ENCODE measurements at places on chromosomes 2 and 18.

DNA sequence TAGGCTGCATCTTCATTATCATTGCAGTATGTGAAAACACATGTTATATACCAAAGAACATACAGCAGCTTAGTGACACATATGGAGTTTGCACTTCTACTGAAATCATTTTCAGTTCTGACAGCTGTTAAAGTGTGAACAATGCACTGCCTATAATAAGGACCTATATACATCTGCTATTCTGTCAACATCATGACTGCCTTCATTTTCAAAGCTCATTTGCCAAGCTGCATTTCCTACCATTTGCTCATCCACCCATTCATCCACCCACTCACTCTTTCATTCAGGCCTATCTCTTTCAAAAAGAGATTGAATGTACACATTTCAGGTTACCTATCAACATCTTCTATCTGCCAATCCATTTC lies 81.7 kb upstream of the STK17B start:
- DNase-seq = no peak

DNA sequence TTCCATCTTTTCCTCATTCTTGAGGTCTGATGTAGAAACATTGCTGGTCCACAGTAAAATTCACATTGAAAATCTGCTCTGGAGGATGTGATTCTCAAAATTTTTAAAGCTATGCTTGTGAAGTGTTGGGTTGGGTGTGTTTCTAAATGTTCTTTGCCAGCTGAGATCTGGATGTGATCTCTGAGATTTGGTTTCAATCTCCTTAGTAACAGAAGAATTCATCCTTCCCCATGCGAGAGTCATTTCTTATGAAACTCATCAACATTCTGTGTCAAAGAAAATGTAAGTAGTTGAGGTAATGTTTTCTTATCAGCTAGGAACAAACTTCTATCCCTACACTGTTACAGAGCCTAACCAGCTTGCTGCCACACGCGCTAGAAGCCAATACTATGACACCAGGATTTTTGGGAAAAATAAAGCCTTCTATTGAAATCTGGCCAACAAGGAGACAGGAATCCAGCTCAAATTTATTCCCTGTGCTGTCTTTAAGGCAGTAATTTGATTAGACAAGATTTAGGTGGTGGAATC lies 134.9 kb downstream of the PTH2R start:
- no peak for DNase-seq

- no peak for DNase-seq
Observed at GRCh38 chr18:59063300-59063906, 76.3 kb upstream of the SEC11C start.

DNA sequence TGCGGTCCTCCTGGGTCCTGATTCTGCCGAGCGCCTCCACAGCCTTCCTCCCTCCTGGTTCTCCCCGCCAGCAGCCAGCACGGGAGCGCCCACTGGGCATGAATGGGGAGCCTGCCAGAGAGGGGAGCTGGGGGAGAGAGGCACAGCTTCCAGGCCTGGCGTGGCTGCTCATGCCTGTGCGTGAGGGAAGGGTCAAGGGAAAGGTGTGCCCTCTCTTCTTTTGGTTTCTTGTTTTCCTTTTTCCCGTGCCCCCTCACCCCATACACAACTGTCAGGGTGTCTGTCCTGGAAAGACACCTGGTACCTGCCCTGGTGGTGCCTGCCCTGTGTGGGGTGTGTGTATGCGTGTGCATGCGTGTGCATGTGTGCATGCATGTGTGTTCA lies 4.7 kb upstream of the NEURL3 start:
- DNase-seq = no peak

DNA sequence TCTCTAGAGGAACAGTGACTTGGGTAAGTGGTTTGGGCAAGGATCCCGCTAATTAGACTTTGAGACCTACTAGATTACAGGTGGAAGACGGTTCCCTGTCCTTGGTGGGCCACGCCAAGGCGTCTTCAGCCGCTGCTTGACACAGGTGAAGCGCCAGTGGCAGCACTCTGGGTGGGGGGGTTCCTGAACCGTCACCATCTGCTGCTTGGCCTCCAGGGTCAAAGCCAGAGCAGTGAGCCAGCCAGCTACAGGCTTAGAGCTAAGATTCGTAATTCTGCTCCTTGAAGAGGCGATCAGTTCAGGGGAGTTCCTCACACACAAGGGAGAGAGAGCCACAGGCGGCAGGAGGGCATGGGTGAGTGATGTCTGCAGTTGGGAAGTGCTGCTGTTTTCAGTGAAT lies 39.4 kb upstream of the RBM44 start:
- no peak for DNase-seq

- no peak for DNase-seq
Observed at GRCh38 chr2:75155115-75155514, 44.2 kb downstream of the TACR1 start.

DNA sequence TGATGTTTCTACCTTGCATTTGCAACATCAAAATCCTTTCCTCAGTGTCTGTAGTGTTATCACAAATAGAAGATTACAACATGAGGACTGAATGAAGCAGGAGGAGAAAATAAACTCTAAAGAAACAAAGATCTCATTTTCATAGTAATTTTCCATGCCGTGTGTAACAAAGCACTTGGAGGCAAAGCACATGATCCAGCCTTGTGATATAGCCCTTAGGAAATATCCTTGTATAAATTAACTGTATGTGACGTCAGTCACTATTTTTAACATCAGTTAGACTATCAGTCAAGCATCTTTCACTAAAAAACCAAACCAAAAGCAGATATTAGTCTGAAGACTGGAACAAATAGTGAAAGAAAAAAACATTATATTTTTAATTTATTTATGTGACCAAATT lies 492.1 kb upstream of the CNTNAP5 start:
- no peak for DNase-seq

DNA sequence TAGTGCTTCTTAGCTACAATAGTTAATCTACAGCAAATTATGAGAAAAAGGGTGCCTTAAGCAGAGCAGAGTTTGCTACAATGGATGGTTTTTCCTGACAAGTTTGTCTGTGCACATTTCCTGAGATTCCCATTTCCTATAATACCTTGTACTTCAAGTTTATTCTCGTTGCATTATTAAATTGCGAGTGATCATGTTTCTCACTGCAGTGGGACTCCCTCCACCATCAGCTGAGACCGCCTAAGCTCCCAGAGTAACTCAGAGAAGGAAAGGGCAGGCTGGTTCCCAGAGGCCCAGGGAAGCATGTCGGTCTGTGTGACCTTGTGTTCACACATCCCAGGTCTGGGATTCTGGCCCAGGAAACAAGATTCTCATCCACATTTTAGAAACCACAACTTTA lies 162.1 kb downstream of the ARL4C start:
- no peak for DNase-seq

DNA sequence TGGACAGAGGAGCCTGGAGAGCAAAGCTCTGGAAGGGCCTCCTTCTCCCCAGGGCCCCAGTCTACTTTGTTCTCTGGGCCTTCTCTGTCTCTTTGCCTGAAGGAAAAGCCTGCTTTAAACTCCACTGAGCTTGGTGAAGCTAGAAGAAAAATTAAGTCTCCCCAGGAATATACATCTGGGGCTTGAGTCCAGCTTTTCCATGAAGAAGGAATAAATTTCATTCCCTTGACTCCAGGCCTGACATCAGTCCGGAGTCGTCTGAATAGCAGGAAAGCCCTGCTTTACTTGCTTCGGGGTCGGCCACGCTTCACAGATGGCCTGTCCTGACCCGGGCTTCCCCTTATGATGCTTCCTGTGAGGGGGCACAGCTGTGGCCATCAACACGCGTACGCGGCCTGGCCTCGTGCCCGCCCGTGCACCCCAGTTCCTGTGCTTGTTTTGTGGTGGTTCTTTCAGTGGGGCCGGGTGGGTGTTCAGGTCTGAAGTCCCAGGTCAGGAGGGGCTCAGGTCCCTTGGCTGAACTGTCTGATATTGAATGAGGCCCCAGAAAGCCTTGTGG lies 73.6 kb downstream of the ACOXL start:
- DNase-seq = no peak

DNA sequence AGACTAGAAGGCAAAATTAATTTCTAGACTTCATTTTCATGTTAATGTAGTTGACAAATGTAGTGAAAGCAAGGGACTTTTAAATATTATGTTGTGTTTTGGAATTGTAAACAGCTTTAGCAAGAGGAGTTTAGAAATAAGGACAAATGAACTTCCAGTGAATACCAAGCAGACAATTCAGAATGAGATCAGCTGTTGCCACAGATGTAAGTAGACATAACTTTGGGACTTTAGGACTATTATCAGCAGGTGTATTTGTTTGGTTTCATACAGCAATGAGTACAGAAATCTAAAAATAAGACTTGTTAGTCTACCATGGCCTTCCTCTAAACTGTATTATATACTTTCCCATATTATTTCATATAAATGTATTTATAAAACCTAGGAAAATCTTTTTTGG lies 34.2 kb upstream of the CCNT2 start:
- DNase-seq = no peak

- DNase-seq = no peak
Observed at GRCh38 chr2:216652566-216652965, 19.3 kb downstream of the IGFBP2 start.

DNA sequence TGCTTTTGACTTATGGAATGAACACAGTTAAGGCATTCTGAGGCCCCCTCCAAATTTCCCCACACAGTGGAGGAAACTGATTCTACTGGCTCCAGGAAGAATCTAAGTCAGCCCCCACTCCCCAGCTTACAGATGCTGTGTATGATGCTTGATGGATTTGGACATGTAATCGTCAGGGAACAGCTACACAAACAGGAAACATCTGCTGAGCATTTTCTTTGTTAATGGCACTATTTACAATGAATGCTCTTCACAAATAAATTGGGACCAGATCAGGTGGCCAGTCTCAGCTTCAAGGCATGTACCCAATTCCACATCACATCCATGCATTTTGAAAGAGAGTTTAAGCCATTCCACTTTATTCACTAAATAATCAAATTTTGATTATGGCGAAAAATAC lies 562.3 kb downstream of the SOX11 start:
- no peak for DNase-seq

GRCh38 chr18:10320791-10321190 lies 133.6 kb upstream of the APCDD1 start:
- no peak for DNase-seq

DNA sequence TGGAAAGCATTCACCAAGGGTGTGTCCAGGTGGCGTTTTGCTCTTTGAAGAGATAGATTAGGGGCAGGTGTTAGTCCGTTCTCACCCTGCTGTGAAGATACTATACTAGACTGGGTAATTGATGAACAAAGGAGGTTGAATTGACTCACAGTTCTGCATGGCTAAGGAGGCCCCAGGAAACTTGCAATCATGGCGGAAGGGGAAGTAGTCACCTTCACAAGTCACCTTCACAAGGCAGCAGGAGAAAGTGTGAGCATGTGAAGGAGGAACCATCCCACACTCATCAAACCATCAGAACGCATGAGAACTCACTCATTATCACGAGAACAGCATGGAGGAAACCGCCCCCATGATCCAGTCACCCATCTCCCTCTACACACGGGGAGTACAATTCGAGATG lies 135.7 kb upstream of the NFATC1 start:
- no peak for DNase-seq

- no peak for DNase-seq
Observed at GRCh38 chr18:8808001-8808400, 102.6 kb downstream of the MTCL1 start.

- no peak for DNase-seq
Observed at GRCh38 chr2:240482141-240482540, 46.7 kb downstream of the GPC1 start.

GRCh38 chr2:237590272-237591140 lies at the start of gene RAB17:
Gene RAB17, minus strand, starts transcription at chr2:237590734. Its CDS starts 4,580 bp downstream, at chr2:237586154.
- no peak for DNase-seq

DNA sequence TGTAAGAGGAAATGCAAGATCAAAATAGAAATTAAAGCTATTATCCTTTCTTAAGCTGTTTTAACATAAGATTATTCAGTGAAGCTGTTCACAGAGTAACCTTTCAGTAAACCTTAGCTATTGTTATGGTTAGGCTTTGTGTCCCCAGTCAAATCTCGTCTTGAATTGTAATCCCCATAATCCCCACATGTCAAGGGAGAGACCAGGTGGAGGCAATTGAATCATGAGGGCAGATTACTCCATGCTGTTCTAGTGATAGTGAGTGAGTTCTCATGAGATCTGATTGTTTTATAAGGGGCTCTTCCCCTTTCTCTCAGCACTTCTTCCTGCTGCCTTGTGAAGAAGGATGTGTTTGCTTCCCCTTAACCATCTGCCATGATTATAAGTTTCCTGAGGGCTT lies 424.4 kb downstream of the DSEL start:
- no peak for DNase-seq

GRCh38 chr2:187586011-187586641 lies 31.9 kb upstream of the TFPI start:
- DNase-seq = no peak

DNA sequence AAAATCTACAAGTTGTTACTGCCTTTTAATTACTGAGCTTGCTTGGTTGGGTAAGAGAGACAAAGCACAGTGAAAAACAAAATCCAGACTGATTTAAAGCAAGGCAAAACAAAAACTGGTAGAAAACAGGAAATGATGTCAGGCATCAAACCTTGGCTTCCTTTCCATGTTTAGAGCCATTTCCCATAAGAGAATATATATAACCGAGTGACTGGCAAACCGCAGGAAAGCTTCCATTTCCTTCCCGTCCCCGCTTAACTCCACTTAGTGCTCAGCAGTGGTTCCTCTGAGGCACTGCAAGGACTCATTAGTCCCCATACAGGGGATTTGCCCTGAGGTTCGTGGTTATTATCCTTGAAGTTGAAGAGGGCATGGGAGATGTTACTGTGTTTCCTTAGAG lies 446.3 kb downstream of the LPIN1 start:
- no peak for DNase-seq

- DNase-seq = no peak
Observed at GRCh38 chr2:15622214-15622613, 30.5 kb downstream of the DDX1 start.

DNA sequence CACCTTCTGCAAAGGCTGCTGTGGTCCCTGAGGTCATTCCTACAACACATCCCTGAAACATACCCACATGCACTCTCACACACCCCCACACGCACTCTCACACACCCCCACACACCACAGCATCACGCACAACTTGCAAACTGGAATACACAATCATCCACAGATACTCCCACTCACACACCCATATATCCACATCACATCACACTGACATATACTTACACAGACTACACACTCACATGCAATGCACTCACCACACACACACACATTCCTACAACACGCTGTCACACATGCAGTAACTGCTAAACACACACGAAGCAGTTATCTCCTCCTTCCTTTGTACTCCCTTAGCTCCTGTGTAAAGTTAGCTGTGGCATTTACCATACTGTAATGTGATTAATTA lies 57.1 kb upstream of the PKDCC start:
- no peak for DNase-seq

Measured in stimulated activated CD8-positive, alpha-beta memory T cell treated with anti-CD3 and anti-CD28 coated beads, Interleukin-7, amount 100 ng/mL, for 1 hour (primary cell).